ENCODE measurements at places on chromosomes 5 and 9.

- no peak for DNase-seq
These were observed 32.8 kb downstream of the ZNF474 start for GRCh38 chr5:122162100-122162638.

DNA sequence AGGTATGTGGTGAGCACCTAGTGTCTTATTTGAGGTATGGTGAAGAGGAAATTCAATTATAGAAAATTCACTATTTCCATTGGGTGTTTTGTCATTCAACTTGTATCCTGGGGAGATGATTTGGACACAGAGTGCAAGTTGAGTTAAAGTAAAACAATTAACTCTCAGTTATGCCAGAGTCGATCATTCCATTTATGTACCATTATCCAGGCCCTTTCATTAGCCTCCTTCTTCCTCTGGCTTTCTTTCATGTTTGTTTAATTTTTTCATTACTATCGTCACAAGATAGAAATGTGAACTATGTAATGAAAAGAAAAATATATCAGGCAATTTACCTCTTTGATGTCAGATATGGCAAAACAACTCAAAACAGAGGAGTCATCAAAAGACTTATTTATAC lies 1347.2 kb upstream of the NUDT12 start:
- no peak for DNase-seq

GRCh38 chr9:128062846-128063831 lies 4.0 kb downstream of the NAIF1 start:
- DNase-seq, result no peak

GRCh38 chr9:20476912-20477521 lies 145.3 kb downstream of the MLLT3 start:
- DNase-seq, result no peak

DNA sequence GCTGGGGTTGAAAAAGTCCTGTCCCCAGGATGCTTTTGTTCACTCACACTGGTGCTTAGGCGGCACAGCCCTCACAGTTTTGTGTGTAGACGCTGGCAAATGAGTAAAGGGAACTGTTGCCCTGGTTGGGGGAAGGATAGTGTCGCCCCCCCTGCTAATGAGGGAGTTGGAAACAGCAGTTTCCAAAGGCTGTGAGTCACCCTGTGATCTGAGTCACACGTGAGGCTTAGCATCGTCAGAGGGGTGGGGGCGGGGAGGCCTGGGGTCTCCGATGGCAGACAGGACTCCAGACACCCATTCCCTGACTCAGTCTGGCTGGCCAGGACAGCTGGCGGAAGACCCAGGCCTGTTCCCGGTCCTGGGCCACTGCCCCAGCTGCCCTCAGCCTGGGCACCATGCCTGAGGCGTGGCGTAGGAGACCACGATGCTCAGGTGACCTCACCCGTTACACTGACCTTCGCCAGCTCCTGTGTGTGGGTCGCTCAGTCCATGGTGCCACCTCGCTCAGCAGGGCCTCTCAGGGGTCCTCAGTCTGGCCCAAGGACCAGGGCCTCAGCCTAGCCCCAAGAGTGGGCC lies 2.9 kb downstream of the DNAJB5 start:
- DNase-seq, result no peak

DNA sequence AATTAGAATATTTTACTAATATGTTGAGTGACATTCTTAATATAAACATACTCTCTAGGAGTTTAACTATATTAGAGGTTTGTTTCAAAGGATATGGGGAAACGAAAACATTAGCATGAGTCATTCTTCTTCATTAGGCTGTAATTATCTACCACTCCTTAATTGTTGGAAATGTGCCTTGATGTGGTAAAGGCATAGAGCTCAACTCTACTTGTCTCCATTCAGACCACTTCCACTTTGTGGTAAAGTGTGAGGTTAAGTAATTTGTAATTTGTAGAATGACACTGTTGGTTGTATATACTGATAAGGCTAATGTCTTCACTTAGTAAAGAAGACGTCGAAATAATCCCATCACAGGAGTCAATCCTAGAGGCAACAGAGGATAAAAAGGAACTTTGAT lies 58.1 kb downstream of the HAPLN1 start:
- no peak for DNase-seq

DNA sequence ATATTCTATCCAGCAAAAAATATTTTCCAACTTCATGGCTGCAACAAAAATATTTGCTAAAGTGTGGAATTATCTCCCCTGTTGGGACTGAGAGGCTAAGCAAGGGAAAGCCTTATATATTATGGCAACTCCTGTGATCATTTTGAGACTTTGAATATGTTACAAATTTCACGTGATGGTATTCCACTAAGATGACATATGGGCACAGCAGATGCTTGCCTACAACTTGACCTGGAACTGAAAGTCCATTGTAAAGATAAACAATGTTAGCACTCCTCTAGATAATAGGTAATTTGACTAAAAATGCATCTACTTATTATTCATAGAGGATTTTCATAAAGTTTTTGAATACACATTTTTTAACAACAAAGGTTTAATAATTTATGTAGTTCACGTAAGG lies 1141.5 kb upstream of the CDH6 start:
- DNase-seq, result no peak

GRCh38 chr5:167633931-167634341 lies 657.5 kb upstream of the WWC1 start:
- no peak for DNase-seq

- DNase-seq, result no peak
These were observed 13.9 kb downstream of the IFNA1 start for GRCh38 chr9:21454149-21454548.

DNA sequence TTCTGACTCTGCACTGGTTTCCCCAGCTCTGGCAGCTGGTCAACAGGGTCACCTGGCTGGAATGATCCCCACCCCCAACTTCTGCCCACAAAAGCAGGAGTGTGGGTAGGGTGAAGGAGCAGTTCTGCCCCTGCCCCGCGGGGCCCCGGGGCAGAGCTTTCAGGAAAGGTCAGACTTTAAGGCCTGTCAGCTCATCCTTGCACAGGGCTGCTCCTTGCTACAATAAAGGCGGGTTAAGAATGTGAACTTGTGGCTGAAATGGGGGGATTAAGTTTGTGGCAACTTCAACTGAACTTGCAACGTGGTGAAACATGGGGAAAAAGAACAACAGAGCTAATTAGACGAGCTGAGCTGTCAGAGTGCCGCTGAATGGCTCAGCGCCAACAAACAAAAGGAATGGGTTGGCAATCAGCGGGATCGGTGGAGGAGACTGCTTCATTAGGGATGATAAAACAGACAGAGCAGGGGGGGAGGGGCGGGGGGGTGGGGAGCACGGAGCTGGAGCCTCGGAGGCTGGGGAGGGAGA lies 50.8 kb downstream of the CRB2 start:
- DNase-seq, result peak; percentile 50

- DNase-seq, result no peak
These were observed 1.4 kb upstream of the JAK2 start for GRCh38 chr9:4983601-4984165.

DNA sequence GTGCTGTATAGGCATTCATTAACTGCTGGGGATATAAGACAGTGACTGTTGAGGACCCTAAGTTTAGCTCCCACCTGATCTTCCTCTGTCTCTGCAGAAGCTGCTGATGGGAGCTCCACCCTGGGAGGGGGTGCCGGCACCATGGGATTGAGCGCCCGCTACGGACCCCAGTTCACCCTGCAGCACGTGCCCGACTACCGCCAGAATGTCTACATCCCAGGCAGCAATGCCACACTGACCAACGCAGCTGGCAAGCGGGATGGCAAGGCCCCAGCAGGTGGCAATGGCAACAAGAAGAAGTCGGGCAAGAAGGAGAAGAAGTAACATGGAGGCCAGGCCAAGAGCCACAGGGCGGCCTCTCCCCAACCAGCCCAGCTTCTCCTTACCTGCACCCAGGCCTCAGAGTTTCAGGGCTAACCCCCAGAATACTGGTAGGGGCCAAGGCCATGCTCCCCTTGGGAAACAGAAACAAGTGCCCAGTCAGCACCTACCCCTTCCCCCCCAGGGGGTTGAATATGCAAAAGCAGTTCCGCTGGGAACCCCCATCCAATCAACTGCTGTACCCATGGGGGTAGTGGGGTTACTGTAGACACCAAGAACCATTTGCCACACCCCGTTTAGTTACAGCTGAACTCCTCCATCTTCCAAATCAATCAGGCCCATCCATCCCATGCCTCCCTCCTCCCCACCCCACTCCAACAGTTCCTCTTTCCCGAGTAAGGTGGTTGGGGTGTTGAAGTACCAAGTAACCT lies 22.1 kb downstream of the PCDHGC5 start:
- no peak for DNase-seq

- no peak for DNase-seq
These were observed 25.9 kb downstream of the BARX1 start for GRCh38 chr9:93929231-93929630.

- DNase-seq, result no peak
These were observed 121.8 kb downstream of the FAM170A start for GRCh38 chr5:119750887-119751733.

- DNase-seq, result no peak
These were observed 80.4 kb downstream of the CAAP1 start for GRCh38 chr9:26812217-26812616.

- no peak for DNase-seq
These were observed 194.9 kb upstream of the WWC1 start for GRCh38 chr5:168096525-168096924.

- DNase-seq, result no peak
These were observed 253.1 kb upstream of the IRX4 start for GRCh38 chr5:2135833-2136232.

- no peak for DNase-seq
These were observed 67.2 kb upstream of the CD180 start for GRCh38 chr5:67263656-67264408.

DNA sequence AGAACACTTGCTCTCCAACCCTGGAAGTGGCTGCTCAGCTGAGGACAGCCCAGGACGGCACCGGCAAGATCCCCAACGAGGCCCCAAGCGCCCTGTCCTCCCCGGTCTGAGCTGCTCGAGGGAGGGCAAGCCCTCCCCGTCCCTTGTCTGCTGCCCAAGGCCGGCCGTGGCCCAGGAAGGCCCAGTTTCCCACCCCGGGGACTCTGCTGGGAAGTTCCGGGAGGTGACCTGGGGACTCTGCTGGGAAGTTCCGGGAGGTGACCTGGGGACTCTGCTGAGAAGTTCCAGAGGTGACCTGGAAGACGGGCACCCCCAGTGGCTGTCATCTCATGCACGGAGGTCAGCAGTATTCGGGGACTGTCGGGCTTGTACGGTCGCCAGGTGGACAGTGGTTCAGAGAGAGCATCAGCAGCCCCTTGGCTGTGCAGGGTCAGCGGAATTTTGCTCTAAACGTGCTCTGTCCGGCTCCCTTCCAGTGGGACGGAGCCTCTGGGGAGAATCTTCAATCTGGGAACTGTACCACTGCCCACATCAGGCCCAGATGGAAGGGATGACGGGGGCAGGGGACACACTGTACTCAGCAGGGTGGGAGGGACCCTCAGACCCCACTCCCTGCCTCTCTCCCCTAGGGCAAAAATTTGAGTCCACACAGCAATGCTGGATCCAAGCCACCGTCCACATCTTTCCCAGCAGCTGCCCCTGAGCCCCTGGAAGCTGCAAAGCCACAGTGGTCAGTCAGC lies 7.2 kb downstream of the NACC2 start:
- no peak for DNase-seq

GRCh38 chr5:54902791-54903473 lies 82.5 kb downstream of the ESM1 start:
- no peak for DNase-seq

- no peak for DNase-seq
These were observed 244.8 kb upstream of the HAPLN1 start for GRCh38 chr5:83965441-83965840.

DNA sequence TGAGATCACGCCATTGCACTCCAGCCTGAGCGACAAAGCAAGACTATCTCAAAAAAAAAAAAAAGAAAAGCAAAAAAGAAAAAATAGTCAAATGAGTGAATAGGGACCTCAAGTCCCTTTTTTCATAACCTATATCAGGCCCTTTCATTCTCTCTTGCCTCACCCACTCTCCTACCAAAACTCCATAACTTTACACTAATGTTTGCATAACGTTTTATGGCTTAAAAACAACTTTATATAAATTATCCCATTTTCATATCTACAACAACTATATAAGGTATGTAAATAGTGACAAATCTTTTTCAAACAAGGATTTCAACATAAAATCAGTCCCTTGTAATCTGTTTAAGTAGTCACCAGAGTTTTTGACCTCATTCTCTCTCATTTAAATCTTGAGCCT lies 56.9 kb upstream of the PIP5K1B start:
- no peak for DNase-seq

GRCh38 chr5:867300-867870 lies 16.6 kb upstream of the ZDHHC11 start:
- DNase-seq, result no peak

DNA sequence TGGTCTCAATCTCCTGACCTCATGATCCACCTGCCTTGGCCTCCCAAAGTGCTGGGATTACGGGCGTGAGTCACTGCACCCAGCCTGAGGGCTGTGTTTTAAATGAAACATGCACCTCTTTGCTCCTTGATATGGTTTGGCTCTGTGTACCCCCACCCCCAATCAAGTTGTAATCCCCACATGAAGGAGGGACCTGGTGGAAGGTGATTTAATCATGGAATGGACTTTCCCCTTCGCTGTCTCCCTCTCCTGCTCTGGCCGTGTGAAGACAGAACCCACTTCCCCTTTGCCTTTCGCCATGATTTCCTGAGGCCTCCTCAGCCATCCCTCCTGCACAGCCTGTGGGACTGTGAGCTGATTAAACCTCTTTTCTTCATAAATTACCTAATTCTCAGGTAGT lies 12.5 kb upstream of the NOTCH1 start:
- no peak for DNase-seq

- no peak for DNase-seq
These were observed 110.3 kb downstream of the ST8SIA4 start for GRCh38 chr5:100792781-100793180.

DNA sequence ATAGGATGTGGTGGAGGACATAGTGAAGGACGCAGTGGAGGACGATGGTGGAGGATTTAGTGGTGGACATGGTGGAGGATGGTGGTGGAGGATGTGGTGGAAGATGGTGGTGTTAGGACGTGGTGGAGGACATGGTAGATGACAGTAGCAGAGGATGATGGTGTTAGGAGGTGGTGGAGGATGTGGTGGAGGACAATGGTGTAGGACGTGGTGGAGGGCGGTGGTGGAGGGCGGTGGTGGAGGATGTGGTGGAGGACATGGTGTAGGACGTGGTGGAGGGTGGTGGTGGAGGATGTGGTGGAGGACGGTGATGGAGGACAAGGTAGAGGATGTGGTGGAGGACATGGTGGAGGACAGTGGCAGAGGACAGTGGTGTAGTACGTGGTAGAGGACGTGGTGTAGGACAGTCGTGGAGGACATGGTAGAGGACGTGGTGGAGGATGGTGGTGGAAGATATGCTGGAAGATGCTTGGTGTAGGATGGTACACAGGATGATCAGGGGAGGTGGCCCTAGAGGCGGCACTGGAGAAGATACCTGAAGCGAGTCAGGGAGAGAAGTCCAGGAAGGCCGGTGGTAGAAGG lies 68.7 kb downstream of the S1PR3 start:
- DNase-seq, result no peak

DNA sequence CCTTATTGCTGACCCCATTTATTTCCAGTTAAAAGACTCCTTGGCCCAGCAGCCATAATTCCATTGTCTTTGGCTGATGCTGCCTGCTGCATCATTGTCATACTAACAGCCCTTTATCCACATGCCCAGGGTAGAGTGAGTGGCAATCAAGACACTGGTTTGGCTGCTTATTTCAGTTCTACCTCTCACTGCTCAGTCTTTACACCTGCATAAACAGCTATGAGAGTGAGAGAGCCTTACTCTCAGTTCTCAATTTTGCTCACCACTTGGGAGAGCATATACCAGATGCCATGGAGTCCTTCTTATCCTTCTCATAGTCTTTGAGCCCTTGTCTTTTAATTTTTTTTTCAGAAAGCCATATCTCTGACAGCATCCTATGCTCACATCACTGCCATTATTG lies 596.9 kb upstream of the CYLC2 start:
- DNase-seq, result no peak

GRCh38 chr5:462051-462481 lies 19.1 kb downstream of the EXOC3 start:
- no peak for DNase-seq
